ENCODE measurements at places on chromosomes 7 and 10.

DNA sequence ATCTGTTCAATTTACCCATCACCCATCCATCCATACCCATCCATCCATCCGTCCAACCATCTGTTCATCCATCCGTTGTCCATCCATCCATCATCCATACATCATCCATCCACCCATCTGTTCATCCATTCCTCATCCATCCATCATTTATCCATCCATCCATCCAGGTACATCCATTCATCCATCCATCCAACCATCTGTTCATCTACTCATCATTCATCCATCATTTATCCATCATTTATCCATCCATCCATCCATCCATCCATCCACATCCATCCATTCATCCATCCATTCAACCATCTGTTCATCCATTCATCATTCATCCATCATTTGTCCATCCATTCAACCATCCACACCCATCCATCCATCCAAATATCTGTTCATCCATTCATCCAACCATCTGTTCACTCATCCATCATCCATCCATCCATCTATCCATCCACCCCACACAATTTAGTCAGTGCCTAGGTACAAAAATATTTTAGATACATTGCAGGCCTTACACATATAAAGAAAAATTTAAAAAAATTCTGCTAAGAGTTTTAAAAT is 119.1 kb downstream of the PRKCQ start:
- DNase-seq = no peak

DNA sequence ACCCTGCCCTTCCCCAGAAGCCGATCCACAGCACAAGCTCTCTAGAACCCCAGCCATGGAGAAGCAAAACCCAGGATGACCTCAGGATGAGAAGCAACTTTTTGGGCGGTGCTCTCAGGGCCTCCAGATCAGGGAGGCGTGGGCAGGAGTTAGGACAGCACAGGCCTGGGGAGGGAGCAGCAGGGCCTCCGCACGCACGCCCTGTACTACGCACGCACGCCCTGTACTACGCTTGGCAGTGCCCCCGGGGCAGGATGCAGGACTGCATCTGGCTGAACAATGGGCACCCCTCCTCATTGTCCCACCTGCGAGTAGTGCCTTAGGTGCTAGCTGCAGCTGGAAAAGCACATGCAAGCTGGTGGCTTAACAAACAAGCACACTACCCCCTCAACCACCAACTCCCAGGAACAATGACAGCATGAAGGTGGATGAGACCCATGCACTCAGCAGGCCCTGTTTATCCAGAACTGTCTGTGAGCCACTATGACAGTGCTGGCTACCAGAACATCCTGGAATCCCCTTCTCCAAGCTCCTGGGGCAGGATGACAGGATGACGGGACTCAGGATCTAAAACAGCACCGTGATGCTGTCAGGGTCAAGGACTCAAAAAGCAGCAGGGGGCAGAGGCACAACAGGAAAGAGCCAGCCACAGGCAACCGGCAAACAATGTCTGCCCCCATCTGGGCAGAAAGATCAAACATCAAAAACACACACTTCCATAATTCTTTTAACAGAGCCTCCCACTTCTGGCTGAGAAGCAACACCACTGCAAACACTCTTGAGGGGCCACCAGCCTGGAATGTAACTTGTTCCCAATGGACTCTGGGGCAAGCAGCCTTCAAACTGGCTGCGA is 11.8 kb downstream of the PODXL start:
- no peak for DNase-seq

DNA sequence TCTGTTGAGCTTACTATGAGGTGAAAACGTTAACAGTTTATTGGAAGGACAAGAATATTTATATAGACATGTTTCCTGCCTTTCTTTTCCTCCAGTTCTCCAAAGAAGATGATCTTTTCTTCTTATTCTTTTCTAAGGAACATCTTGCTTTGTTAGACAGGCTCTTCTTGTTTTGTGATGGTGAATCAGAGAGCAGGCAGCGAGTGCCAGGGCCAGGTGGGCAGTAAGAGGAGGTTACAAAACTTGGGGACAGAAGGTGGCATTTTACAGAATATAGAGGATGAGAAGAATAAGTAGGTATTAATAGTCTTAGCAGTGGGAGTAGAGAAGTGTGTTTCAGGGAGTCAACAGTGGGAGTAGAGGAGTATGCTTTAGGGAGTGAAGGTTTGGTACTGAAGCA is 223.6 kb downstream of the ARL4A start:
- no peak for DNase-seq

DNA sequence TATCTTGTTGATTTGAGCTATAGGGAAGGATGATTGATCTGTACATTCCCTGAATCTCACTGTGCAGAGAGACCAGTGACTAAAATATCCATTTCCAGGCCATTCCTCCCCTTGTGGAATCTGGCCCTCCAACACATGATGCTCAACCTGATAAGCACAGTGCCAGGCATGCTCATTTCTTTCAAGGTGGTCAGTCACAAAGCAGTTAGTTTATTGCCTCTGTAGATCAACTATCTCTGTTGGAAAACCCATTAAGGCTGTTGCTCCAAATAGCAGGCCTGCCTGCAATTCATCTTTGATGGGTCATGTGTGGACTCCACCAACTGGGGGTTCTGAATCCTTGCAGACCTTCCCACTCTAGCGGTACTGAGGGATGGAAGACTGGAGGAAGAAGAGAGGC is 168.6 kb upstream of the FOXK1 start:
- no peak for DNase-seq

GRCh38 chr7:116861717-116862116 is 670 bp upstream of the CAPZA2 start:
- DNase-seq = no peak

- no peak for DNase-seq
These were observed 122.1 kb downstream of the LRRN3 start for GRCh38 chr7:111212857-111213523.

- peak; percentile 50 for DNase-seq
These were observed 186.8 kb downstream of the USP6NL start for GRCh38 chr10:11424456-11425295.

- DNase-seq = no peak
These were observed 808.5 kb downstream of the PHTF2 start for GRCh38 chr7:78607099-78607498.

DNA sequence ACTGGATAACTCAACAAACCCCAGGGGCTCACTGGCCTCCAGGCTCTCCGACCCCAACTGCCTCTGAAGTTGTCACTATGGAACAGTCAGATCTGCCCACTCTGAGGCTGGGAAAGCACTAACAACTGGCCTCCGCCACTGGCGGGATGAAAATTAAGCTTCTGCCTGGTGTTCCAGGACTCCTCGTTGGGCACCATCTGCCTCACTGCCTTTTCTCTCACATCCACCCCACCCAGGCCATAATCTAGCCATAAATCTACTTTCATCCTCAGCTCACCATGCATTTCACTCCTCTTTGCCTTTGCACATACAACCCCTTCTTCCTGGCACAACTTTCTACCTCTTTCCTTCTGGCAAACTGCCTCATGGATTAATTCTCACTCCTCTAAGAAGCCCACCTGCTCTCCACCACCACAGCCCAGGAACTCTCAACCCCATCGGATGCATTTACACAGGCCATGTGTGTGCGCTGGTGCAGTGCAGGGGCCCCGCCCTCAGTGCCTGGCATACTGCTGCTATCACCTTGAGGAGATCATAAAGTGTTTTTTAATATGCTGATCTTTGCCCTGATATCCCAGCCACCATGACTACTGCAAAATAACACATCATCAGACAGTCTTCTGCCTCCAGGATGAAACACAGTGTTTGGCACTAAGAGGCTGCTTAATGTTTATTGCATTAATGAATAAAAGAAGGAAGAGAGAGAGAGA is 4.0 kb downstream of the CDHR1 start:
- DNase-seq = no peak

GRCh38 chr10:110790913-110791506 is 80.7 kb upstream of the PDCD4 start:
- DNase-seq = no peak

DNA sequence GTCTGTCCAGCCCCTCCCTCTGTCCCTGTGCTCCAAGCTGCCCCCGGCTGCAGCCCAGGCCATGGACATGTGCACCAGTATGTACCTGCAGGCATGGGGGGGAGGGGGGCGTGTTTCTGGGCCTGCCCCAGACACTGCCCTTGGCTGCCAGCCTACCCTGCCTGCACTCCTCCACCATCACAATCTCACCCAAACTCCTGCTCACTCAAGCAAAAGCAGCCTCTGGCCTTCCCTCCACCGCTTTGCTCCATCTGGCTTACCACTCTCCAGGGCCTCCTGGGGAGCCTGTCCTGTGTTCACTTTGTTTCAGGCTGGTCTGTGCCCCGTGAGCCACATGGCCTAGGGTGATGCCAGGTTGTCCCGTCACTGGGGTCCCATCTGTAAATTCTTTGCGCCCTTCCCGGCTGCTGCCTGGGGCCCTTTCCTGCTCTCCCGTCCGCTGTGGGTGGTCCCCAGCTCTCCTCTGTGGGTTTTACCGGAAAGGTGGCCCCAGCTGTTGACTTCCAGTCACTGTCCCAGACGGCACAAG is 33.3 kb upstream of the PPIF start:
- no peak for DNase-seq

DNA sequence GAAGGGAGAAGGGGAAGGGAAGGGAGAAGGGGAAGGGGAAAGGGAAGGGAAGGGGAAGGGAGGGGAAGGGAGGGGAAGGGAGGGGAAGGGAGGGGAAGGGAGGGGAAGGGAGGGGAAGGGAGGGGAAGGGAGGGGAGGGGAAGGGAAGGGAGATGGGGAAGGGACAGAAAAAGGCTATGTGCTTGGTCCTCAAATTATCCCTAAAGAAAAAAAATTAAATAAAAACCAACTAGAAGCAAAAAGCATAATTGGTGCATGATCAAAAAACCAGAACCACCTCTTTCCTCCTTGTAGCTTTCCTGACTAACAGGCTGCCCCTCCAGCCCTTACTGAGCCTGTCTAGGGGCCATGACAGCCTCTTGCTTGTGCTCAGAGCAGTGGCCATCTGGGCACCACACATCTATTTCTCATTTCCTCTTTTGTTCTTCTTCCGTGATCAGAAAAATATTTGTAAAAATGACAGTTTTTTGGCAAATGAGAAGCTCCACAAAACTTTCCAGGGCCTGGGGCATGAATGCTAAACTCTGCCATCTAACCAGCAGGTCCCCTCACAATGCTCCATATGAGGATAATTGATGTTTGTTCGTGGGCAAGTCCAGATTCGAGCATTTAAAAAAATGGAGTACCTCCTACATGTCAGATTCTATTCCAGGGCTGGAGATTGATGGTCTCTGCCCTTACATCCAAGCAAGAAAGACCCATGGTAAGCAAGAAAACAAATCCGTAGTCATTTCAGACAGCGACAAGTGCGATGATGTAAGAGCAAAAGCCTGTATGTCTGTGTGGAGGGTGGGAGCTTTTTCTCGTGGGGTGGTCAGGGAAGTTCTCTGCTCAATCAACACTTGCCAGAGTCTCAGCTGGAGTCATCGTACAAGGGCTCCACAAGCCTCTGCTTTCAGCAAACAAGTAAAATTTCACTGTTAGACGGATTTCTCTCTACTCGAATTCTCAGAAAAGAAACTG is 320.9 kb downstream of the WDR11 start:
- no peak for DNase-seq

- no peak for DNase-seq
These were observed 156.6 kb upstream of the LYZL2 start for GRCh38 chr10:30786131-30786530.

- DNase-seq = no peak
These were observed 67.4 kb upstream of the PPP1R3C start for GRCh38 chr10:91700273-91700672.

- no peak for DNase-seq
These were observed 15.4 kb downstream of the TSPAN15 start for GRCh38 chr10:69466689-69467088.

DNA sequence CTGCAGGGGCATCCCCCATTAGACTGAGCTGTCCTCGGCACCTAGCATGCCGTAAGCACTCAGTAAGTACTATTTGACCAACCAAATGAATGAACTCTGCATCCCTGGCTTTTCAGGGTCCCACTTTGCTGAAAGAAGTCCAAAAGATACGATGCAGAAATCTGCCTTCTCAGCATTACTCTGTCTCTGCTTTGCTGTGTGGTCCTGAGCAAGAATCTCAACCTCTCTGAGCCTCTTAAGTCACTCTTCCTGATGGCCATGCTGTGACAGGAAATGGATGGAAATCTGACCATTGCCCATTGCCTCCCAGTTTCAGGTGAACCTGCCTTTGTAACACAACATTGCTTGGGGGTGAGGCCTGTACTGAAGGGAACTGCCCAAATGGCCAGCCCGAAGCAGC is 48.0 kb downstream of the GPAM start:
- DNase-seq = no peak

DNA sequence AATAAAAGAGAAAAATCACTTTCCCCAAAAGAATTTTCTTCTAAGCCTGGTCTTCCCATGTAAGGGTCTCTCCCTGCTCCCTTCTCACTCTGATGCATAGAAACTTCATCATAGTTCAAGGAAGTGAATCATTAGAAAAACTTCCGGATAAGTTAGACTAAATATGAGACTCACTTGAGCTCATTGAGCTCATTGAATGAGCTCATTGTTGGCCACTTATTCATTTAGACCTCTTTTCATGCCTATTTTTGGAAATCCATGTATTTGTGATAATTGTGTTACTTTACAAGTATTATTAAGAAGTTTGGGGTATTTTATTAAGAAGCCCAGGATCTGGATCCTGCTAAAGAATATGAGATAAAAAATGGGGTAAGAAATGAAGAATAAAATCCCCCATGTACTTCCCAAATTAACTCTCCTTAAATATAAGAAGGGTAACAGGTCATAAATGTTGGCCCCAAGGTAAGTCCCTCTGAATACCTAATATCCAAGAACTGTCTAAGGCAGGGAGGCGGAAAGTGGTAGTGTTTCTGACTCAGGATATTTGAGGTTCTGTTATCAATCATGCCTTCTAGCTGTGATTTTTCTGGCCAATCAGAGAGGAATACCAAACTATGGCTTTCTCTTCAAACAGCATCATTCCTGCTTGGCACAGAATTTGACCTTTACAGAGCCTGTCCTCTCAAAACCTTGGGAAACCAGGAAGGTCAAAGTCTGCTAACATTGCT is 236.5 kb upstream of the PTN start:
- peak; percentile 19 for DNase-seq

GRCh38 chr10:86058964-86059363 is 307.6 kb downstream of the GRID1 start:
- no peak for DNase-seq

- DNase-seq = no peak
These were observed 652 bp downstream of the KAZALD1 start for GRCh38 chr10:101062232-101063049.

DNA sequence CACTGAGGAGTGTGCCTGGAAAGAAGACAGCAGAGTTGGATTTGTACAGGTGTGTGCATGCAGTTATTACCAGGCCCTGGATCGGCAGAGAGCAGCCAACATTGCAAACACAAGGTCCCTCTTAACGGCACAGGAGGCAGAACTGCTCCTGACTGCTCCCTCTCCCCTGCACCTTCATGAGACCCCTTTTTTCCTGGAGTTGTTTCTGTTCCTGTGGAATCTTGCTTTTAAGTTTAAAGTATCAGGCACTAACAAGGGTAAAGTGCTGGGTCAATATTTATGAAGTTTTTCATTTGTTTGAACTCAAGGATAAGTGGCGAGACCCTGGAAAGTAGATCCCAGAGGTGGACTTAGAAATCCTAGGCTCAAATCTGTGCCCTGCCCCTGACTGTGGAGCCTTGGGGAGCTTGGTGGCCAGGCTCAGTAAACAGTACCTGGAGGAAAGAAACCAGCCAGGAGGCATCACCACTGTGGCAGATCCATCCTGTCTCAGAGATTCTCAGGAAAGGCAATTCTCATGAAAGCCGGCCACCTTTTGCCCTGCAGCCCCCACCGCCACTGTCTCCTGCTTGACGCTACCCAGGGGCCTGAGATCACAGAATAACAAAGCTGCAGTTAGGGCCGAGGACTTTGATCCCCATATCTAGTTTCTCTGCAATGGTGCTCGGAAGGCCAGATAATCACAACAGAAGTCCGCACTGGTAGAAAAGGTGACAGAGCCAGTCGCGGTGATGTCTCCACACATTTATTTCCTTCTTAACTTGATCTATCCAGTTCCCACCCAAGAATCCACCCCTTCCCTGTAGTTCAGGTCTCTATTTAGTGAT is 36.7 kb downstream of the DDC start:
- DNase-seq = no peak
